ENCODE measurements at places on chromosomes 13 and 19.

- DNase-seq, result no peak
These were observed 26.8 kb upstream of the ALOX5AP start for GRCh38 chr13:30708541-30708940.

- no peak for DNase-seq
These were observed 65.9 kb upstream of the KLF12 start for GRCh38 chr13:74200081-74200480.

DNA sequence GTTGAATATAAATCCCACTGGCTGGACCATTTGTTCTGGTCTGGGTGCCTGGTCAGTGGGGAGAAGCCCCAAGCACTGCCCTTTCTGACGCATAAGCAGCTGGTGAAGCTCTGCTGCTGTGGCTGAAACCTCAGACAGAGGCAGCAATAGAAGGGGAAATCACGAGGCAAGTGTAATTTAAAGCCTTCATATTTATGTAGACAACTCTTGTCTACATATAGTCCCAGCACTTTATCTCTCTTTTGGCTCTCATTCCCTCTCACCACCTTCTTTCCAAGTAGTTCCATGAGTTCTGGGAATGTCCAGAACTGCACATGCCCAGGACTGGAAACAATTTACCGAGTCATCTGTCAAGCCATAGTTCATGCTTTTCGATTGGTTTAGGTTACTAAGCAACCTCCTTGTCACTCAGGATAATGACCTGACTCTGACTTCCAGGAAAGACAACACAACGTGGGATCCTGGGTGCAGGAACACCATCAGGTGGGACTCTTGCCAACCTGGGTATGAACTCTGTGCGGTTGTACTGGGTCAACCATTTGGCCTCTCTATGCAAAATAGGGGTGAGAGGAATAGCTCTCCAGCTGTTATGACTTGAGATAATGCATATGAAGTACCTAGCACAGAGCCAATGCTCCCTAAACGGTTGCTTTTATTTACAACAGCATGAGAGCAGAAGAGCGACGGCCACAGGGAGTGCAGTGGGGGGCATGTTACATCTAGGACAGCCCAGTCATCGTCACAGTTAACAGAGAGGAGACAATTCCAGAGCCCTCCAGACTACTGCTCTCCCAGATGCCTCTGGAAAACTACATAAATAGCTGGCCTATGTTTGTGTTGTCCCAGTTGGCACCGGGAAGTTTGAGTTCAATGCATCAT lies 321.9 kb downstream of the FOXO1 start:
- DNase-seq, result no peak

GRCh38 chr19:14363183-14364097 lies 17.8 kb upstream of the ADGRE5 start:
- no peak for DNase-seq

DNA sequence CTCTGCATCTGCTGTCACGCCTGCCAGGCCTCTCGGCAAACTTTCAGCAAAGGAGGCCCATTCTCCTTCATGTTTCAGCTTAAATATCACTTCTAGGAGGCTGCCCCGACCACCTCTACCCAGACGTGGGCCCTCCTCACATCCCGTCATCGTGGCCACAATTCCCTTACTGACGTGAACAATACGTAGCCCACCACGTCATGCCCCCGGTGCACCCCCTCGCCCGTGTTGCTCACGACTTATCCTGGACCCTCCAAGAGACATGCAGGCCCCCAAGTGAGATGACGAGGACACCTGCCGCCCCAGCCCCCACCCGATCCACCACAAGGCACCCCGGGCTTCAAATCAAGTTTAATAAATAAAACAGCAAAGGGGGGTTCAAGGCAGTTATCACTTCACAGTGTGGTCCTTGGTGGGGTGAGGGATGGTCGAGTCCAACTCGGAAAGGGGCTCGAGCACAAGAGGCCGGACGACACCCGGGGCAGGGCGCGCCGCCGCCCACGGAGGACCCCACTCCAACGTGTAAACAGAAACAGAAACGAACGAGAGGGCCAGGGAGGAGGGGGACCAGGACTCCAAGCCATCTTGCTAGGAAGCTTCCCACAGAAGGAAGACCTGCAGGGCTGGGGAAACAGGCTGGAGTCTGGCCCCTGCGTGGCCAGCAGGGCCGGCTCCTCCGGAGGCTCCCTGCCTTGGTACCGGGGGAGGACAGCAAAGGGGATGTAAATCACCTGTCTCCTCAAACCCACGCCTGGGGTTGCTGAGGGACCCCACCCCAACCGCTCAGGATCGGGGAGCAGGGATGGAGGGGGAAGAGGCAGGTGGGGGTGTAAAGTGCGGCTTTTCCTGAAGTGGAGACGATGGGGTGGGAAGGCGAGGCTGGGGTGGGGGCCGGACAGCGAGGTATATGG lies 14.3 kb upstream of the PLPP2 start:
- no peak for DNase-seq

GRCh38 chr19:43724896-43725295 lies 9.0 kb downstream of the IRGC start:
- no peak for DNase-seq

DNA sequence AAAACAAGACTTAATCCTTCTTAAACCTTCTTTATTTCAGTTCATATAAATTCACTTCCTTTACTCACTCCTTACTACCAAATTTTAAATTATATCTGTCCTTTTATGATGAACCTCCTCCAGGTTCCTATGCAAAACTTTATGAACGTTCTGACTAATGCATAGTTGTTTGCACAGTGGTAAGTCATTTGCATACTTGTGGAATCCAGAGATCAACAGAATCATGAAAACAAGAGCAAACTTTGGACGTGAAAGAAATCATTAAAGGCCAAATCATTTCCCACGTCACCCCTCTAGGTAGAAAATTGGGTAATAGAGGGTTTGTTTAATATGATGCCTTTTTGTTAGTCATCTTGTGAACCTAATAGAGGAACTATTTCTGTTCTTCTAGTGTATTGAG lies 32.3 kb upstream of the MYCBP2 start:
- no peak for DNase-seq

- DNase-seq, result no peak
These were observed 178.8 kb downstream of the KCTD12 start for GRCh38 chr13:76707360-76707759.

Data from stimulated activated CD8-positive, alpha-beta memory T cell treated with anti-CD3 and anti-CD28 coated beads, Interleukin-4, amount 100 ng/mL, for 24 hours (primary cell).